ENCODE measurements at places on chromosomes 1 and 21.
A peak's percentile ranks its signal among the peaks of the same experiment; 100 is the strongest.

DNA sequence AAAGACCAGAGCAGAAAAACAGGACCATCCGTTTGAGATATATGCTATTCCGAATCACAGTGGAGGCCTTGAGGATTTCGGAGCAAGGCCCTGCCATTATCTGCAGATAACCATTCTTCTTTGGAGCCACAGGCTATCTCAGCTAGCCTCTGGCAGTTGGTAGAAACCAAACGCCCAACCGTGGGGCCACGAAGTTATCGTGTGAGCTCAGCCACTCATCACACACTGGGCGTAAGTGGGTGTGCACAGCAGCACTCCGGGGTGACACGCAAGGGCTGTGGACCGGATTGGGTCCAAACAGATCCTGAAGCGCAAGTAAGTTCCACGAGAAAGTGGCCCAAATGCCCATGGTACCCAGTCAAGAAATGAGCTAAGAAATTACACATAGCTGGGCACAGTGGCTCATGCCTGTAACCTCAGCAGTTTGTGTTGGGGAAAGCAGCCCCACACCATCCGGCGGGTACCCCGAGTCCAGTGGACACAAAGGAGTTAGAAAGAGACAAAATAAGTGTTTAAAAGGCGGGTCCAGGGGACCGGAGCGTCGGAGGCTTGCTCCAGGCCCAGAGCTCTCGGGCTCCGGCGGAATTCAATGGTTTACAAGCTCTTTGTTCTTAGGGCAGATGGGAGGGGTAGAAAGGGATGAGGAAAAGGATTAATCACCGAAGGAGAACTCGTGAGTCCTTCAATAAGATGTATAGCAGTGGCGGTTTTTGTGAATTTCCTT, 130.6 kb downstream of the LIPI start:
- no peak for DNase-seq

DNA sequence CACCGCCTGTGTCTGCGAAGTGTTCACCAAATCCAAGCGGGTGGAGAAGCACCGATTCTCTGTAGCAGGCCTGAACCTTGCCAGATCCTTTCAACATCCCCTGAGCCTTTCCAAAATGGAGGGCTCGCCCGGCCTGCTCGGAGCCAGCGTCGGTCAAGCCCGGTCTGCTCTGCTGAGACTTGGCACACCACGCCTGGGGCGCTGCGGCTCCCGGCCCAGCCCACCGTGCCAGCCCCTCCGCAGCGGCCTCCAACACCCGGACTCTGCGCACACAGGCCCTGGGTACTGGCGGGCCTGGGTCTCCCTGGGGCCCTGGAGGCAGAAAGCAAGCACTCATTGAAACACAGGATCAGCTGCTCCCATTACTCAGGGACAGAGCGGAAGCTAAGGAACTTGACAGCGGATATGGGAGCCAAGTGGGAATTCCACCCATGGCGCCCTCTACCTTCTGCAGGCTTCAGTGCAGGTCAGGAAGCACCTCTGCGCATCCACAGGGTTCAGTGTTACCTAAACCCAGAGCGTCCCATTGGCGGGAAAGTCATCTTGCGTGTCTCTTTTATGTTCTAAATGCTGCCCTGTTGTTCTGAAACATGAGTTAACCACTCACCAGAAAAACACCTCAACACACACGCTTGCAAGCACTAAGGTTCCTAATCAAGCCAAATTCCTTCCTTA, 159.9 kb downstream of the ZBTB18 start:
- DNase-seq, result no peak

DNA sequence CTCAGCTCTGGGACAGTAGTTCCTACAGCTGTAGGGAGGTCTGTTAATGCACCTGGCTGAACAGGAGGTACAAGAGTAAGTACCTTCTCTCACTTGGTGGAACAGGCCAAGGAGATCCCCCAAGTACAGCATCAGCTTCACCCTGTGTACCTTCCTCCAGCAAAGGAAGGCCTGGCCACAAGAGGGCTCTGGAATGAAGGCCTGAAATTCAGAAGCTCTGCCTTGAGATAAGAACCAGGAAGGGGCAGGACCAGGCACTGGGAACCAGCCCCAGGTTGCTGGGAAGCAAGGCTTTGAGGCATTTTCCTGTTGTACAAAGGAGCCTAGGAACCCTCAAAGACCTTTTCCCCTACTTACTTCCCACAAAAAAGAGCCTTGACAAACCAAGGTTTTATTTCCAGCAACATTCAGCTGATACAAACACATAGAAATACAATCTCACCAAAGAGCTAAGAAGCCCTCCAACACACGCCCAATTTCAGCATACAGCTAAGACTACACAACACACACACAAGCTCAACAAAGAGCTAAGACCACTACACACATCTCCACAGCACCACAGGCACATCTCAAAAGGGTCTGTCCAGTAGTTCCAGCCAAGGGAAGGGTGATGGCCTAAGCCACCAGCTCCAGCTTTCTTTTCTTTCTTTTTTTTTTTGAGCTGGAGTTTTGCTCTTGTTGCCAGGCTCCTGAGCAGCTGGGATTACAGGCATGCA, 23.5 kb downstream of the F11R start:
- DNase-seq, result peak; percentile 73

GRCh38 chr1:209809611-209810010, 3.7 kb upstream of the IRF6 start:
- no peak for DNase-seq

- DNase-seq, result no peak
Measured at GRCh38 chr1:201327687-201328240, 44.5 kb downstream of the PKP1 start.

DNA sequence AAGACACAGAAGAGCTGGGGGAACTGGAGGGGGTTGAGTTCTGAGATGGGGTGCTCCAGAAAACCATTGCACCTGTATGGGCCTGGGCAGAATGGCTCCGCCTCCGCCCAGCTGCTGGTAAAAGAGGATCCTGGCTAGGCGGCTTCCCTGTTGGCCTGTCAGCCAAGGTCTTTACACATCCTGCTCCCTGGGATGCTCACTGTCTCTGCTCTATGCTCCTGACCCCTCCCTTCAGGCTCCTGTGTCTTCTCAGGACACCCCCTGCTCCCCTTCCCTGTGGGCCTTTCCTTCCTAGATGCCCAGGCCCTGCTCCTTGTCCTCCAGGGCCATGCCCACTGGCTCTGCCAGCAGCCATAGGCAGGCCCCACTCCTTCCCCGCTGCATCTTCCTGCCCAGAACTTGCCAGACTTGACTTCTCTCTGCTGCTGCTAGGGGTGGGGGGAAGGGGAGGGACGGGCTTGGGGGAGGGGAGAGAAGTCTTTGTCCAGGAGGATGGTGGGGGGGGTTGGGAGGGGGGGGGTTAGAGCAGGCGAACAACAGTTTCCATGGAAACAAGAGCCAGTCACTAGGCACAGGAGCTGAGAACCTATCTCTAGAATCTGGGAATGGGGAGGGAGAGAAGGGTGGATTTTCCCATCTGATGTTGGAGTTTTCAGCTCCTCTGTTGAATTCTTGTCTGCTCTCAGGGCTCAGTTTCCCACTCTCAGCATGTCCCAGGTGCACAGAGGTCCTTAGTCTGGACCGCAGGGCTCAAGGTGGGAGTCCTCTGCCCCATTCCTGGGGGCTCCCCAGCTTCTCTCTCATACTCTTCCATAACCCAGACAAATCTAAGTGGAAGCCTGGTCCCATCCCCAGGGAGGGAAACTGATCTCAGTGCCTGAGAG, 10.6 kb downstream of the CELSR2 start:
- no peak for DNase-seq

GRCh38 chr1:62232871-62233278, 38.2 kb downstream of the L1TD1 start:
- DNase-seq, result no peak

- DNase-seq, result no peak
Measured at GRCh38 chr1:14181191-14181795, 417.2 kb upstream of the KAZN start.

Data from right lobe of liver (tissue), 6 donors.